Activated CD4-positive, alpha-beta memory T cell treated with anti-CD3 and anti-CD28 coated beads for 36 hours (primary cell): ENCODE measurements at places on chromosomes 7 and 10. TPM values are rescaled to one million over a fixed set of nuclear protein-coding genes. Genes with fewer than 3 reads are reported as not detected.

Gene CABCOCO1
- not detected for total RNA-seq

Gene ZNF804B
- not detected for total RNA-seq

Gene FAM107B
- 138 TPM for total RNA-seq

Gene CHAT
- total RNA-seq = not detected

Gene NPVF
- total RNA-seq = not detected

DNA sequence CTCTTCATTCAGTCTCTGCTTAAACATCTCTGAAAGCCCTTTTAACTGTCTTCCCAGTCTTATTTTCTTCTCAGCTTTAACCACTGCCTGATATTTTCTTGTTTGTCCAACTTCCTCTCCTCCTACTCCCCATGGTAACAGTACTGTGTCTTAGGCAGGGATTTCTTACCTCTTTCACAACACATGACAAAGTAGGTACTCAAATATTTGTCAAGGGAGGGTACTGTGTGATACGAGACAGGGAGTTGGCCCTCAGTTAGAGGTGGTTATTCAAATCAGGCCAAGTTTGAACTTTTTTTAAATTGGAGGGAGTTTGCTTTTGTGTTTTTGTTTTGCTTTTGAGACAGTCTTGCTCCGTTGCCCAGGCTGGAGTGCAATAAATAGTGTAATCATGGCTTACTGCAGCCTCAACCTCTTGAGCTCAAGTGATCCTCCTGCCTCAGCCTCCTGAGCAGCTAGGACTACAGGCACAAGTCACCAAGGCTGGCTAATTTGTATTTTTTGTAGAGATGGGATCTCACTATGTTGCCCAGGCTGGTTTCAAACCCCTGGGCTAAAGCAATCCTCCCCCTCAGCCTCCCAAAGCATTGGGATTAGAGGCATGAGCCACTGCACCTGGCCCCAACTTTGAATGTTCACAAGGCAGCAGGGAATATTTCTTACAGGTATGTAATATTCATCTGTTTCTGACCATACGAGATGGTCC lies 2.5 kb upstream of the KPNA7 start:
- H3K4me3 ChIP-seq = no peak overlapping the region
- peaks cover 7% of the 10 kb centered on the region for H3K27me3 ChIP-seq
- no peak overlapping the region for H3K27ac ChIP-seq

GRCh38 chr10:20817646-20818045 lies 79.5 kb downstream of the NEBL start:
- no peak overlapping the region for H3K27ac ChIP-seq
- DNase-seq = no peak
- no peak overlapping the region for H3K4me3 ChIP-seq
- H3K4me1 ChIP-seq = no peaks in the 10 kb centered on the region
- H3K27me3 ChIP-seq = no peaks in the 10 kb centered on the region

DNA sequence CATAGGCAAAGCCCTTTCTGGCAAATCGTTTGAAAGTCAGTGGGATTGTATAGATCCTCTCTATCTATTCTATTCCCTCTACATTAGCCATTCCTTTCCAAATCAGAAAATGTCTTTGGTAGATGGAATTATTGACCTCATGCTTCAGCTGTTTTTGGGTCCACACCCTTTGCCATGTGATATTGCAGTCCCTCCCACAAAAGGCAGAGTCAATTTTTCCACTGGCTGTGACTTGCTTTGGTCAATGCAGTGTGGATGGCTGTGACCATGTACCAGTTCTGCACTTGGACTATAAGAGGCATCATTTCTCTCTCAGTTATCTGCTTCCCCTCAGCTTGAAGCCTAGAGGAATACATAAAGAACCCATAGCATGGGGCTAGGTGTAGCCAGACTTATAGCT lies 332.9 kb downstream of the PTEN start:
- H3K4me1 ChIP-seq = peaks cover 32% of the 10 kb centered on the region
- no peak for DNase-seq
- no peak overlapping the region for H3K27ac ChIP-seq
- no peaks in the 10 kb centered on the region for H3K36me3 ChIP-seq
- no peaks in the 10 kb centered on the region for H3K27me3 ChIP-seq
- H3K4me3 ChIP-seq = no peak overlapping the region

- no peaks in the 10 kb centered on the region for H3K27me3 ChIP-seq
- no peak overlapping the region for H3K27ac ChIP-seq
- H3K36me3 ChIP-seq = no peaks in the 10 kb centered on the region
- no peak for DNase-seq
- no peaks in the 10 kb centered on the region for H3K4me1 ChIP-seq
These were observed 215.6 kb downstream of the DOCK4 start for GRCh38 chr7:111990643-111991042.

- no peak for DNase-seq
- no peaks in the 10 kb centered on the region for H3K36me3 ChIP-seq
- no peak overlapping the region for H3K27ac ChIP-seq
- H3K4me1 ChIP-seq = peaks cover 19% of the 10 kb centered on the region
These were observed 4.8 kb upstream of the EVX1 start for GRCh38 chr7:27237735-27238334.

- no peak overlapping the region for H3K27ac ChIP-seq
- peaks cover 6% of the 10 kb centered on the region for H3K27me3 ChIP-seq
- no peak overlapping the region for H3K4me3 ChIP-seq
- no peaks in the 10 kb centered on the region for H3K36me3 ChIP-seq
- no peaks in the 10 kb centered on the region for H3K4me1 ChIP-seq
- no peak for DNase-seq
These were observed 103.6 kb downstream of the ARHGAP22 start for GRCh38 chr10:48501226-48501625.

DNA sequence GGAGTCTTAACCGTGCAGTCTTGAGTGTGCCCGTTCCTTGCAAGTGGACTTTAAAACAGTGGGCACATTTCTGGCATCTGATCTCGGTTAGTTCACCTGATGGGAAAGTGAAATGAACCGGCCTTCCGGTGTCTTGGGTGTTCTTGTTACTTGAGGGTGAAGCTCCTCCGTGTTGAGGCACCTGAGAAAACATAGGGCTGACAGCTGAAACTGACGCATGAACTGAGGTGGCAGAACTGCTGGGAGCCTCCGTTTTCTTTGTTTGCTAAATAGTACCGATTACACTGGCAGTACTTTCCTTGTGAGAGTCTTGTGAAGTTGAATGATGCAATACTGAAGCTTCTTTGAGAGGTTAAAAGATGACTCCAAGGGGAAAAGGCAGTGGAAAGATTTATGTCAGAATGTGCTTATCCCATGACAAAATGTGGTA lies 62.8 kb upstream of the SAMD8 start:
- peaks cover 31% of the 10 kb centered on the region for H3K4me1 ChIP-seq
- H3K27me3 ChIP-seq = no peaks in the 10 kb centered on the region
- H3K27ac ChIP-seq = peak overlapping the region; percentile 55
- H3K4me3 ChIP-seq = peak overlapping the region; percentile 14

DNA sequence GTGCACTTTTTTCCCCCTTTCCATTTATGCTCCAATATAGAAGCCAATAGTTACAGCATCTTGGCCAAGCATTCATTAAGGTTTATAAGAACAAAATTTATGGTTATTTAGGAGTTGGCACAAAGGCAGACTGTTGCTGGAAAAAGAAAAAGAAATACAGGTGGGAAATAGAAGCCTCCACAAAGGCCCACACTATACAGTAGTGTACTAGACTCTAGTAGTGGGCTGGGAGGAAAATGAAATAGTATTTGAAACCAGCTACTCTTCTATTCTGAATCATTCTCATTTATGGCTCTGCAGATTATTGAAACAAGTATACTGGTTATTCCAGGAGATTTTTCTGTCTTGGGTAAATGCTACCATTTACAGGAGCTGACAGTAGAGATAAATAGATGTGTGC lies 80.9 kb upstream of the CDK6 start:
- H3K27ac ChIP-seq = no peak overlapping the region
- no peaks in the 10 kb centered on the region for H3K4me1 ChIP-seq
- no peak overlapping the region for H3K4me3 ChIP-seq

DNA sequence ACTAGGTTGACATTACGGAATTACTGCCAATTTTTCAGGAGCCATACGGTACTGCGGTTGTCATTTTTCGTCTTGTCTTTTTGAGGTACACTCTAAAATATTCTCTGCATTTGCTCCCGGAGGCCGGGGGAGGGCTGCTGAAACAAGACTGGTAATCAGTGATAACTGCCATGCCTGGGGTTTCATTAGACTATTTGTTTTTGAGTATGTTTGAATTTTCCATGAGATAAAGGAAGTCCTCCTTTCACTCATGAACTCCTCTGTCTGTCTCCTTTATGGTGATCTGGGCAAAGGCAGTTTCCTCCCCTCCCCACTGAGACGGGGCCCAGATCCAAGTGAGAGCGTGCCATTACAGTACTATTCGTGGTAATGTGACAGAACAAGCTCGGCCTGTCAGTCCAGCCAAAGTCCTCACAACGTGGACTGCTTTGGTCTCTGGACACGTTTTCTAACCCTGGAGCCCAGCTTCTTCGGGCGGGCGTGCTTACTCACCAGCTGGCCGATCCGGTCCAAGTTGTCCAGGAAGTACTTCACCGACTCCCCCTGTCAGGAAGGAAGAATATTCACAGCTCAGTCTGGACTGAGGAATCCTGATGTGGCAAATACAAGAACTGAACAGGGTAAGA lies 45.1 kb downstream of the AMZ1 start:
- no peak overlapping the region for H3K4me3 ChIP-seq
- H3K4me1 ChIP-seq = peaks cover 14% of the 10 kb centered on the region
- no peaks in the 10 kb centered on the region for H3K27me3 ChIP-seq
